Neural crest cell (in vitro differentiated cells): ENCODE measurements at places on chromosomes 5 and 9.

GRCh38 chr5:106454651-106455415, 1215.9 kb downstream of the EFNA5 start:
- DNase-seq, result peak; percentile 11

GRCh38 chr5:72667708-72668107, 148.8 kb upstream of the TNPO1 start:
- no peak for DNase-seq

GRCh38 chr5:35651002-35651756, 33.5 kb downstream of the SPEF2 start:
- DNase-seq, result peak; percentile 25

DNA sequence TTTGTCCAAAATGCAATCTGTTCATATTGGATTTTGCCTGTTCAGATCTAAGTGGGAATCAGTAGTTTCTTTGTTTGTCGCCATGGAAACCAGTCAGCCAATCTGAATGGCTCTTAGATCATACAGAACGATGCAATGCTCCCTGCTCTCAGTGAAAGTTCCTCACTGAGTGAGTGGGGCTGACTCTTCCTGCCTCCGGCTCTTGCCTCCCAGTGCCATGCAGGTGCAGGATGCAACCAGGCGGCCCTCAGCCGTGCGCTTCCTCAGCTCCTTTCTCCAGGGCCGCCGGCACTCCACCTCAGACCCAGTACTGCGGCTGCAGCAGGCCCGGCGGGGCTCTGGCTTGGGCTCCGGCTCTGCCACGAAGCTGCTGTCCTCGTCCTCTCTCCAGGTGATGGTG, at the start of gene PTPDC1:
Gene PTPDC1 (plus strand): TSS at position 151 of the 400 bp plus-strand sequence. CDS start 67 bp downstream, at position 218.
- DNase-seq, result peak; percentile 39

DNA sequence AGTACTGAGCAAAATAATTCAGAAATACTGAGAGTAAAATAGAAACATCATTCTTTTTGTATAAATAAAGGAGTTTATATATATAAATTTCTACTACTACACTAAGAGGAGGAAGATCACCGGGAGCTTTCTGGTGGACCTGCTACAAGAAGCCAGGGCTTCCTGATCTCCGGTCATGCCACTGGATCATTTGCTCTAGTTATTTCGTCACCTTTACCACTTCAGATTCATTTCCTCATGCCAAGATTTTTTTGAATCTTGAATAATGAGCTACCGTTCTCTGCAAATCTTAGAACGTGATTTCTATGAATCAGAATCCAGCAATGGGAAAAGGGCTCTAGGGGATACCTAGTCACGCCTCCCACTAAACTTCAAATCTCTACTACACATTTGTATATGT, 51.9 kb upstream of the TBC1D9B start:
- no peak for DNase-seq

DNA sequence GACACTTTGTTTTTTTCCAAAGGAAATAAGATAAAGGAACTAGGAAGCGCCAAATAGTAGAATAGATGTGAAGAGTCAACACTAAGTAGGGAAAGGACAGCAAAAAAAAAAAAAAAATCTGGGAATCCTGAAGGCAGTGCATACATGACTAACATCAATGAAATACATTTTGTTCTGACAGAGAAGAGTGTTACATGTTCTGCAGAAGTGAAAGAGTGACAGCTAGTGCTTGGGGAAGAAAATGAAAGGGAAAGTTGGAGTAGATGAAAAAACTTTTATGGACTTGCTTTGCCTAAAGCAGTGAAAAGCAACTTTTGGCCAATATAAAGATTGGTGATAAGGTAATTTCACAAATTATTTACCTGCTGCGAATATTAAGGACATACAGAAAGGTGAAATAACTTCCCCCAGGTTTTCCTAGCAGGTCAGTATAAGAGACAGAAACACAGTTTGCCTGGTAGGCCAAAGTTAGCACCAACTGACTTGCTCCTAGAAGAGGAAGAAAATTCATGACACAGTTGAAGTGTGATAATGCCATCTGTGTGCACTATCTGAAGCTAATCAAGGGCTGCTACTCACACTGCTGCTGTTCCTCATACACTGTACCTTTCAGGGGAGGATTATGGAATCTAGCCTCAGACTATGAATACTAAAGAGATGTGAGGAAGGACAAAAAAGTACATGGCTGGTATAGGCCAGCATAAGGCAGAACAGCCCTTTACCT, 38.6 kb downstream of the RANBP6 start:
- DNase-seq, result no peak

GRCh38 chr9:94182532-94182931, 76.6 kb upstream of the ZNF169 start:
- no peak for DNase-seq

DNA sequence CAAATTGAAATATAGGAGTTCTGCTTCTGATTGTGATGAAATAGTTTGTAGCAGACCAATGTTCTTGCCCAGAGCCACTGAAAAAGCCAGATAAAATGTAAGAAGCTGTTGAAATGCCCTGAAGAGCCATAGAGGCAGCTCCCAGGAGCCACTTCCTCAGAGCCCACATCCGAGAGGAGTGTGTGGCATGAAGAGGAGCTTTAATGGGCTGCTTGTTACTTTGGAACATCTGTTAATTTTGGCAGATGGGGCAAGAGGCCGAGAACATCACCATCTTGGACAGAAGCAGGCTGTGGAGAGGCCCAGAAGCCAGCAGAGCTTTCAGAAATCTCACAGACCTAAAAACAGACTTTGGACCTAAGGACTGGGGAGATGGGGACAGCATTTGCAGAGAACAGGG, 370.8 kb downstream of the GADD45G start:
- no peak for DNase-seq

DNA sequence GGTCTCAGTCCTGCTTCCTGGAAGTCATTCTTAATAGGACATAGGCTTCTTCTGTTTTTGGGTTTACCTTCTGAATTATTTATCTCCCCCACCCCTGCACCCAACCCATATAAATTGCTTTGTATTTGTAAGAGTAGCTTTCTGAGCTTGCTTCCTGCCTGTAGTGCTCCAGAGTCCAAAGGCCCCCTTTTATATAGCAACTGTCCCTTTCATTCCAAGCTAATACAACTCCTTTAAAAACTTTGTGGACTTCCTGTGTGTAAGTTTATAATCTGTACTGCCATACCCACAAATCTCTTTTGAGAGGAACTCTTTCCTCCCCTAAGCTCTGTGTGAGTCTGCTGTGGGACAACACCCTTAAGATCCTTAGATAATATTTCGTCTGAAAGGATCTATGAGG, 7.8 kb downstream of the JAK2 start:
- no peak for DNase-seq

DNA sequence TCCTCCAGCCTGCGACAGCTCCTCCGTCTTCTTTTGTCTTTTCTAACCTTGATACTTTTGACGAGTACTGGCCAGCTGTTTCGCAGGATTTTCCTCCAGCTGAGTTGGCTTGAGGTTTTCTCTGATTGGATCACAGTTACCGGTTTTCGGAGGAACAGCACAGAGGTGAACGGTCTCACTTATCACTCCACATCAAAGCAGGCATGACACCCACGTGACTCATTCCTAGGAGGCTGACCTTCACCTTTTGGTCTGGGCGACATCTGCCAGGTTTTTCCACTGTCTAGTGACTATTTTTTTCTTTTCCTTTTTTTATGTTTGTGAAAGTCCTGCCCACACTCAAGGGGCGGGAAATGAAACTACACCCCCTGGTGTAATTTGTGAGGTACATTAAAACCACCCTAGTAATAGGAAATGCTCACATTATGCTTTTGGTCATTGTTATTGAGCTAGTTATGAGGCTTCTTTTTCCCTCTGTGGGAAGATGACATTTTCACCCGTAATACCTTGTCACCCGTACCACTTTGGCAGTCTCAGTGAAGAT, 319.2 kb downstream of the GADD45G start:
- no peak for DNase-seq

GRCh38 chr9:85536076-85536475, 205.7 kb downstream of the AGTPBP1 start:
- no peak for DNase-seq

DNA sequence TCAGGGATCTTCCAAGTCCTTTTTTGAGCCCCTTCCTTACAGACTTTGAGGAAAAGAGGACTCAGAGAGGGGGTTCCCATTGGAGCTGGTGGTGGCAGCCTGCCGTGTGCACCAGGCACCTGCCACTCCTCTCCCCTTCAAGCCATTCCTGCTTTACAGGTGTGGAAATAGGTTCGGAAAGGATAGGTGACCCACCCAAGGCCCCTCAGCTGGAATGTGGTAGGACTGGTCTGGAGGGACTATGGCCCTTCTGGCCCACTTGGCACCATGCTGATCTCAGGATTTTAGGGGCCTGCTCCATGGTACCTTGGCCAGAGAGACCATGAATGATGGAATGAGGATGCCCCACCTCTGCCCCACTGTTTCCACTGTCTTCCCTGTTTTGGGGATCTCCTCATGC, 1.4 kb downstream of the GALNT12 start:
- DNase-seq, result no peak

- DNase-seq, result no peak
Observed at GRCh38 chr5:96823900-96824380, 16.2 kb upstream of the ERAP1 start.

DNA sequence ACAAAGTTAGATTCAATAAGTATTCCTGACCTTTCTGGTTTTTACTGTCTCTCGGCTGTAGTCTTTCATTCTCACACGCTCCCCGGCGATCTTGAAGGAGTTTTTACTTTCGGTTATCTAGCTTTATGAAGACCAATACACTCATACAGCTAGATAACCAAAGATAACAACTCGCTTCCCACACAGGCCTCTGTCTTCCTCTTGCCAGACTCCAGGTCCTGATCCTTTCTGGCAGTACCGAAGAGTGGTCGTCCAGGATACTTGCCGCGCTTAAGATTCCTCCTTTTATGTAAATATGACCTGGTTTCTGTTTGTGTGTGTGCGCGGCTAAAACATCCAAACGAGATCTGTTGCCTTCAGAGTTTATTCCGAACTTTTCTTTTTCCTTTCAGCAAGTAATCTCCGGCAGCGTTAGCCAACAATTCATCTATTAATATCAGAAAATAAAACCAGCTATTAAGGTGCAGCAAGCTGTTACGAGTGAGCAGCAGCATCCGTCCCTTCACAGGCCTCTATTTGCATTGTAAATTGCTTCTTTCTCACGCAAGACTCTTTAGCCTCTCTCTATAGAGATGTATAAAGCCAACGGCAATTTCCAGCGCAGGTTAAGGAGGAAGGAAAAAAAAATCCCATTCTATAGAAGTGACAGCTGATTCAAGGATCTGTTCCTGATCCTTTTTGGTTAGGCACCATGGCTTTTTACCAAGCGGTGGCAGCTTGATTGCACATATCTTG, 216.1 kb downstream of the MEF2C start:
- no peak for DNase-seq

DNA sequence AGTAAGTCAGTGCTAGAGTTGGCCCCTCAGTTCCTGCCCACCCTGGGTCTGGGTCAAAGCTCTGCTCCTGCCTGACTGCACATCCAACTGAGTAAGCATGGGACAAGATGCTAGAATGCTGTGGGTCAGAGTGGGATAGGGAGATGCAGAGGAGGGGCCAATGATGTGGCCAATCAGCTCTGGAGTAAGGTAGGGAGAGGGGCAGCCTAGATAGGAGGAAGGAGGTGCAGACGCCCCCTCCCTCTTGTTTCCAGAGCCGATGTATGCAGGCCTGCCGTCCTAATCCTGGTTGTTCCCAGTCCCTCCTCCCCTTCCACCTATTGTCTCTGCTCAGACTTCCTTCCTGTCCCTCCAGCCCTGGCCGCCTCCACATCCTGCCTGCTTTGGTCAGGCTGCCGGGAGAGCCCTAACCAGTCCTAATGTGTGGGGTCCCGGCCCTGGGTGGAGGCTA, 1.3 kb downstream of the ARAP3 start:
- DNase-seq, result peak; percentile 52

DNA sequence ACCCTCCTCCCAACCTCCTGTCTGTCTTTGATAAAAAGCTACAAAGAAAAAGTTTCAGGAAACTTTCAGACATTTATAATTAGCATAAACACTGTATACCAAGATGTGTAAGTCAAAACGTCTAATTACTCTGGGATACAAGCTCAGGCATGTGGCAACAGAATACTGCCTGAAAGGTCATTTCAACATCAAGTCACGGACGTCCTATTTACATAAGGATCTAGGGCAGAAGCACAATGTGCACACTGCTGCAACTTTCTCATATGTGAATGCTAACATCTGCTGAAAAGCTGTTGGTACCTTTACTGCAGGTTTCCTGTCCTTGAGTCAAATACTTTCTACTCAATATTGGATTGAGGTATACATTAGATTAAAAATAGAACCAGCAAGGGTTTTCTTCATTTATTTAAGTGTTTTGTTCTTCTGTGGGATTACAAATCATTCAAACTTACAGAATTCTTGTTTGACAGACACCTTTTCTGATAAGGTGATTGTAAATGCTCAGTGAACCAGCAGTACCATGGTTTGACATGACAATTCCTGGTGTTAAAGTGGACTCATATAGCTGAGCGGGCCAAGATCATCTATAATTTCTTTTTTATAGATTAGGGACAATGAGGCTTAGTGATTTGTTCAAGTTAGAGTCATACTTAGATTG, 36.8 kb downstream of the ELL2 start:
- no peak for DNase-seq

DNA sequence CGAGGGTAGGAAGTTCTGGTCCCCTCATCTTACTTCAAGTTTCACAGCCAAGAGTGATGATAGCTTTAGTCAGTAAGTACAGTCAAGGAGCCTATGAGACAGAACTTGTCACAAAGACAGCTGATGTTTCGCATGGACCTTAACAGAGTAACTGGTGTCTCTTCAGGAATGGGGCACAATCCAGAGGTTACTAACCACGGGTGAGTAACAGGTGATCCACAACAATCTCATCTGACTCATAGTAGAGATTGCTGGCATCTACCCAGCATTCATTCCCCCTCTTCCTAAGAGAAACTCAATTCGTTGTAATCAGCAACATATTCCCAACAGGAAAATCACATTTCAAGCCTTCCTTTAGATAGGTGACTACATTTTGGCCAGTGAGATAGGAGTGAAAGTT, 126.7 kb downstream of the SNX18 start:
- no peak for DNase-seq

DNA sequence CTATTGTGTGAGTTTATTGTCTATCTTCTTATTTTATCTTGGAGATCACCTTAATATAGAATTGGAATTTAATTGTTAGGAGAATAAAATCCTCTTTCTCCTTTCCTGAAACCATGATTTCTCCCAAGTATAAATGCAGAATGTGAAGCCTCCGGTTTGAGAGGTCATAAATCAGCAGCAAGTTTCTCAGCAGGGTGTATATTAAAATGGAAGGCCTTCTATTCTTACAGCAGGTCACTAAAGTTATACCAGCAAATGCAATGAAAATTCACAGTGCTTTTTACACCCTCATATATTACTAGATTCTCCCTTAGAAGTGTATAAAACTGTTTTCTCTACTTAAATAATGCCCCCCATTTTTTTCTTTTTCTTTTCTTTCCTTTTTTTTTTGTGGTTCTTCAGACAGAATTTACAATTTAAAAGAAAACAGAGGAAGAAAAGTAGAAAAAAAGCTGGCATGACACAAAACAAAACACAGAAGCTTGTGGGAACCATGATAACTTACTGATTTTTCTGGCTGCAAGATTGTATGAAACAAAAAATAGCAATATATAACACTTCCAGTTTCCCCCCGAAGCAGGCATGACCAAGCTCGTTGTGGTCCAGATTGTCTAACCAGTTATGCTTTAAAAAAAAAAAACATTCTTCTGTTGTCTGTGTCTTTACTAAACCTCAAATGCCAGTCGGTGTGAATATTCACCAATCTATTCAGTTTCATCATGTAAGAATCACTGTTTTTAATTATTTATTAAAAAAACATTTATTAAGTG, 211.2 kb downstream of the RAB3C start:
- DNase-seq, result no peak
